Caco-2 (cell line): ENCODE measurements at places on chromosomes 2 and 18.
A peak's percentile ranks its signal among the peaks of the same experiment; 100 is the strongest.

- no peak overlapping the region for H3K27ac ChIP-seq
- H3K4me3 ChIP-seq = no peak overlapping the region
- H3K27me3 ChIP-seq = no peaks in the 10 kb centered on the region
These were observed 70.0 kb upstream of the ATP5MC3 start for GRCh38 chr2:175251425-175252041.

- H3K27me3 ChIP-seq = no peaks in the 10 kb centered on the region
- no peak for DNase-seq
- peak overlapping the region; percentile 33 for H3K27ac ChIP-seq
- peaks cover 42% of the 10 kb centered on the region for H3K4me1 ChIP-seq
- no peak overlapping the region for H3K4me3 ChIP-seq
These were observed 128.2 kb downstream of the KCNH7 start for GRCh38 chr2:162710287-162710890.

DNA sequence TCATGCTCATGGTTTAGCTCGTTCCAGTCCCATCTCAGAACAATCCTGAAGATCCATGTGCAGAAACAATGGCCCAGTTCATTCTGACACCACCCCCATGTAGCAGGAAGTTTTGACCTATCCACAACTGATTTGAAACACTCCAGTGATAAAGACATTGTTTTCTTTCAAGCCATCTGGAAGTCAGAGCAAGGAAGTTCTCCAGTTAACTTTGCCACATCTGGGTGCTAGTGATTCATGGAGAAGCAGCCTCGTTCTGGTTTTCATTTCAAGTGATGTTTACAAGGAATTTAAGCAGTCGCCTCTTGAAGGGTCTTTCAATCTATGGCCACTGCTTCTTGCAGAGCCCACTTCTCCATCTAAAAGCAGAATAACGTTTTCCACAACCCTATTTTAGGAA lies 36.6 kb upstream of the TWIST2 start:
- no peak overlapping the region for H3K27ac ChIP-seq
- H3K4me3 ChIP-seq = no peak overlapping the region
- H3K36me3 ChIP-seq = no peaks in the 10 kb centered on the region
- H3K27me3 ChIP-seq = no peaks in the 10 kb centered on the region
- DNase-seq = no peak
- H3K4me1 ChIP-seq = no peaks in the 10 kb centered on the region

DNA sequence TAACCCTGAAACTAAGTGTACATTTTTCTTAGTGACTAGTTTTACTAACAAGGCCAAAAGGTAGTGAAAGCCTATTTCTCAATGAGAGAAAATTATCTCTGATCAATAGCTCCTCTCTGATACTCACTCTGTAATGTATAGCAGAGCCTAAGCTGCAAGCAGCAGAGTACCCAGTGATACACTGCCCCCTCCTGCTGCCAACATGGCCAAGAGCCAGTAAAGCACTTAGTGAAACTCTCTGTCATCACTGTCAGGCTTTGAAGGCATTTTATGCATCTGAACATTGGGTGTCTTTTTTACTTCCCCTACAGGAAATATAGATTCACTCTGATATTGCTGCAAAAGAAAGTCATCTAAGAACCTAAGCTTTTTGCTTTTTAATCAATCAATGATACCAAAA lies 784.1 kb upstream of the CDH7 start:
- H3K27me3 ChIP-seq = no peaks in the 10 kb centered on the region
- H3K4me3 ChIP-seq = no peak overlapping the region
- H3K27ac ChIP-seq = no peak overlapping the region
- no peaks in the 10 kb centered on the region for H3K36me3 ChIP-seq

GRCh38 chr2:119523952-119524694 lies at the start of gene SCTR:
Gene SCTR, minus strand, starts transcription at chr2:119524483. Its CDS starts 257 bp downstream, at chr2:119524226.
- no peaks in the 10 kb centered on the region for H3K27me3 ChIP-seq
- H3K4me3 ChIP-seq = no peak within 1 kb of the TSS
- H3K36me3 ChIP-seq = no peaks in the 10 kb centered on the region
- H3K4me1 ChIP-seq = peaks cover 19% of the 10 kb centered on the region
- no peak for DNase-seq

DNA sequence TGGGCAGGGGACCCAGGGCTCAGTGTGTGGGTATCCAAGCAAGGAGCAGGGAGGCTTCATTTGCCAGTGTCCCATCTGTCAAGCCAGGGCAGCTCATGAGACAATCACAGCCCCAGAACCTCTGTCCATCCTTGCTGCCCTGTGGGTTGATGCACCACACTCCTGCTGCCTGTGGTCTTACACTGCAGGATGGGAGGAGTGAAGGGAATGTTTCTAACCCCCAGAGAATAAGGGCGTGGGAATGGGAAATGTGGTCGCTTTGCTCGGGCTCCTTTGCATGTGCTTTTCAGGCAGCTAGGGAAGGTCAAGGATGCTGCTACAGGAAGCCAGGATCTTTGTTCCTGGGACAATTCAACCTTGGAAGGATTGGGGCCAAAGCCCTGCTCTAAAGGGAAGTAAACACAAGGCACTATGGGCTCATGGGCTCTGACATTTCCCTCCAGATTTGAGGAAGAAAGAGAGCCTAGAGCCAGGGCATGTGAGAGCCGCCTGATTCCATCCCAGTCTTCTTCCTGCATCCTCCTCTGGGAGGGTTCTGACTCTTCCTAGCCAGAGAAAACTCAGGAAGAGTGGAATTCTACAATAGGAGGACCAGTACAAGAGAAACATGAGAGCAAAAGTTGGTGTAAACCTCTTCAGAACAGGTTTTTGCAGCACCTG lies 18.8 kb upstream of the MAP3K20 start:
- H3K27ac ChIP-seq = no peak overlapping the region
- peaks cover 32% of the 10 kb centered on the region for H3K4me1 ChIP-seq
- no peaks in the 10 kb centered on the region for H3K36me3 ChIP-seq
- H3K27me3 ChIP-seq = no peaks in the 10 kb centered on the region

DNA sequence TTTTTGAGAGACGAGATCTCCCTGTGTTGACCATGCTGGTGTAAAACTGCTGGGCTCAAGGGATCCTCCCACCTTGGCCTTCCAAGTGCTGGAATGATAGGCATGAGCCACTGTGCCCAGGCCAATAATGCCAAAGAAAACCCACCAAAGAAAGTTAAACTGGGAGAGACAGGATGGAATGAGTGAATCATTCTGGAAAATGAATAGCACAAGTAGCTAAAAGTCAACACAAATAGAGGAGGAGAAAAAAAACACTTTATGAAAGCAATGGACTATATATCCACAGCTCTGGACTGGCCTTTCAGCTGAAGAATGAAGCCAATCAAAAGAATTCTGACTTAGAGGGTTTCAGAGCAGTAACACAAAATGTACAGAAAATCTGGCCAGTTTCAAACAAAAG lies 23.9 kb downstream of the IAH1 start:
- H3K4me3 ChIP-seq = no peak overlapping the region
- H3K36me3 ChIP-seq = peaks cover 5% of the 10 kb centered on the region
- DNase-seq = no peak
- no peaks in the 10 kb centered on the region for H3K27me3 ChIP-seq

- H3K27ac ChIP-seq = peak overlapping the region; percentile 75
- no peaks in the 10 kb centered on the region for H3K27me3 ChIP-seq
- H3K4me3 ChIP-seq = no peak overlapping the region
- DNase-seq = no peak
- H3K4me1 ChIP-seq = peaks cover 41% of the 10 kb centered on the region
These were observed 46.5 kb upstream of the ST3GAL5 start for GRCh38 chr2:85935170-85935745.

GRCh38 chr2:157820193-157820592 lies 55.9 kb downstream of the ACVR1 start:
- no peaks in the 10 kb centered on the region for H3K36me3 ChIP-seq
- no peaks in the 10 kb centered on the region for H3K4me1 ChIP-seq
- H3K27ac ChIP-seq = no peak overlapping the region
- H3K4me3 ChIP-seq = no peak overlapping the region
- no peak for DNase-seq

GRCh38 chr2:12970861-12971260 lies 254.1 kb downstream of the TRIB2 start:
- no peak for DNase-seq
- H3K27me3 ChIP-seq = no peaks in the 10 kb centered on the region
- no peaks in the 10 kb centered on the region for H3K36me3 ChIP-seq
- H3K4me1 ChIP-seq = 0 out of 2 replicates have a peak, but pooled peaks cover 4% of the 10 kb centered on the region

GRCh38 chr2:160576054-160576499 lies 82.5 kb upstream of the RBMS1 start:
- no peak for DNase-seq
- H3K27ac ChIP-seq = no peak overlapping the region
- no peaks in the 10 kb centered on the region for H3K36me3 ChIP-seq
- H3K4me1 ChIP-seq = no peaks in the 10 kb centered on the region
- no peaks in the 10 kb centered on the region for H3K27me3 ChIP-seq

- no peaks in the 10 kb centered on the region for H3K4me1 ChIP-seq
- no peak overlapping the region for H3K4me3 ChIP-seq
- no peaks in the 10 kb centered on the region for H3K36me3 ChIP-seq
- H3K27me3 ChIP-seq = no peaks in the 10 kb centered on the region
- DNase-seq = no peak
These were observed 3.9 kb downstream of the CHST10 start for GRCh38 chr2:100413571-100413970.

GRCh38 chr2:69131983-69132675 lies 119.2 kb downstream of the ANTXR1 start:
- no peak for DNase-seq
- no peak overlapping the region for H3K27ac ChIP-seq
- no peak overlapping the region for H3K4me3 ChIP-seq

- no peak for DNase-seq
- H3K27me3 ChIP-seq = no peaks in the 10 kb centered on the region
- H3K27ac ChIP-seq = no peak overlapping the region
- no peak overlapping the region for H3K4me3 ChIP-seq
- no peaks in the 10 kb centered on the region for H3K36me3 ChIP-seq
- H3K4me1 ChIP-seq = no peaks in the 10 kb centered on the region
These were observed 97.6 kb downstream of the LYPD6B start for GRCh38 chr2:149136111-149136510.

- no peaks in the 10 kb centered on the region for H3K36me3 ChIP-seq
- peak; percentile 30 for DNase-seq
- H3K4me1 ChIP-seq = peaks cover 3% of the 10 kb centered on the region; the same call in 1 of the 2 replicates
- no peaks in the 10 kb centered on the region; the same call in none of the 2 replicates for H3K27me3 ChIP-seq
- no peak overlapping the region for H3K27ac ChIP-seq
- no peak overlapping the region for H3K4me3 ChIP-seq
These were observed 46.5 kb downstream of the KCNIP3 start for GRCh38 chr2:95343429-95344214.

- H3K4me1 ChIP-seq = no peaks in the 10 kb centered on the region
- H3K36me3 ChIP-seq = no peaks in the 10 kb centered on the region
- no peak overlapping the region for H3K27ac ChIP-seq
- no peaks in the 10 kb centered on the region for H3K27me3 ChIP-seq
- no peak overlapping the region for H3K4me3 ChIP-seq
These were observed 46.4 kb downstream of the ACKR3 start for GRCh38 chr2:236616031-236616430.

DNA sequence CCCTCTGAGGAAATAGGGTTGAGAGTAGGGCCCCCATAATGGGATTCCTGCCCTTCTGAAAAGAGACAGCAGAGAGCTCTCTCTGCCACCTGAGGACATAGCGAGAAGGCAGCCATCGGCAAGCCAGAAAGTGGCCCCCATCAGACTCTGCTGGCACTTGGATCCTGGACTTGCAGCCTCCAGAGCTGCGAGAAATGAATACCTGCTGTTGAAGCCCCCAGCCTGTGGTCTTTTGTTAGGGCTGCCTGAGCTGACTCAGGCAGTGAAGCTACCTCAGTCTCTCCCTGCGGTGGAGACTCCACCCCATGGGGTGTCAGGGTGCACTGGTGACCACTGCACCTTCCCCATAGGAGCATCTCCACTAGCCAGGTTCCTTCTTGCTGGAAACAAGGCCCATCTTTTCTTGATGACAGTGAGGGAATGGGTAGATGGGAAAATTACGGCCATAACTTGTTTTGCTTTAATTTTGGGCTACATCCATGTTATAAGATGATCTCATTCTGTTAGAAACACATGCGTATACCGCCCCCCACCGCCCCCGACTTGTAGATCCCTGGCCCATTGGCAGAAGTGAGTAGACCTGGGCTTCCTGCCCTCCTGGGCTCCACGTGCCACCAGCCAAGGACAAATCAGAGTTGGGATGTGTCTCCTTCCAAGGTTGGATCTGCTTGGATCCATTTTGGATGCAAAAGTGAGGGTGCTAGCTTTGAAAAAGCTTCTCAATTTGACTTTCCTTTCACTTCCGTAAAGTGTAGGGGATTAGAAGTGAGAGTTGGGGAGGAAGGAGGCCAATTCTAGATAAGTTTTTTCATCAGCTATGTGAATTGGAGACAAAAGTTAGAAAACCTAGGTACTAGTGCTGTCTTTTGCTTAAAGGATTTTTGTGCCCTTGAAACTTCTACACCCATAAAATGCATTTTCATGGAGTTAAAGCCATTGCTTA lies 42.9 kb downstream of the NCK2 start:
- H3K36me3 ChIP-seq = peaks cover 2% of the 10 kb centered on the region
- H3K4me3 ChIP-seq = no peak overlapping the region
- H3K27me3 ChIP-seq = no peaks in the 10 kb centered on the region
- no peak for DNase-seq

DNA sequence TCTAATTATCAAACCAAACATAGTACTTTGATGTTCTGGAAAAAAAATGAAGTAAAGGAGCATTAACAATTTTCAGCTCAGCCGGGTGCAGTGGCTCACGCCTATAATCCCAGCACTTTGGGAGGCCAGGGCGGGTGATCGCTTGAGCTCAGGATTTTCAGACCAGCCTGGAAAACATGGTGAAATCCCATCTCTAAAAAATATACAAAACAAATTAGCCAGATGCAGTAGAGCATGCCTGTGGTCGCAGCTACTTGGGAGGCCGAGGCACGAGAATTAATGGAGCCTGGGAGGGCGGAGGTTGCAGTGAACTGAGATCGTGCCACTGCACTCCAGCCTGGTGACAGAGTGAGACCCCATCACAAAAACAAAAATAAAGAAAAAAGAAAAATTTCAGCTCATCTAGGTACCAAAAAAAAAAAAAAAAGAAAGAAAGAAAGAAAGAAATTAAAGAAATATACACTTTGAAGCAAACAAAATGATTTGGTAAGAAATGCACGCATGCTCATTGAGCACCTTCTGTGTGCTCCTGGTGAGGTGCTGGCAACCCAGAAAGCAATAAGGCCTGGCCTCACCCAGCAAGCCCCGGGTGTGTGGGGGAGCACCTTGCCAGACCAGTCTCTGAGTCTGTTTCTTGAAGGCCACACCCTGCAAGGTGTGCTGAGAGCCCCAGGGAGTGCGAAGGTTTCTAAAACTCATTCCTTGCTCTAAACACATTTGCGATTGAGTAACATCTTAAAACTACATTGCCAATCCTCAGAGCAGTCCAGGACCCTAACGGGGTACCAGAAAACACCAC lies 133.5 kb downstream of the TFCP2L1 start:
- no peaks in the 10 kb centered on the region for H3K4me1 ChIP-seq
- DNase-seq = peak; percentile 60
- H3K27ac ChIP-seq = no peak overlapping the region
- H3K36me3 ChIP-seq = no peaks in the 10 kb centered on the region
- H3K4me3 ChIP-seq = no peak overlapping the region

DNA sequence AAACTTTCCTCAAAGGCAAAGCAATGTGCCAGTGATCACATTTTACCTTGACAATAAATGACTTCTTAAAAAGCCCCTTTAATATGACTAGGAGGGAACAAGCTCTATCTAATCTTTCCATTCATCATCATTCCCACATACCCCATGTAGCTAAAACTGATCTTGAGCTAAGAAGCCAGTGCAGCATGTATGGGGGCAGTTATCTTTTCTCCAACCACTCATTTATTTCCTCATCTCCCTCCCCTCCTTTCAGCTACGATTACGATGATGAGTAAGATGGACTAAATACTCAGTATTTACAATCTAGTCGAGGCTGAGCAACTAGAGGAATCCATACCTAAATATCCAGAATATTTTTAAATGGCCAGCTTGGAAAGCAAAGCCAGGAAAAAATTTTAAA lies 35.5 kb downstream of the PNO1 start:
- H3K27me3 ChIP-seq = no peaks in the 10 kb centered on the region
- no peaks in the 10 kb centered on the region for H3K36me3 ChIP-seq
- H3K4me3 ChIP-seq = no peak overlapping the region
- no peak overlapping the region for H3K27ac ChIP-seq
- H3K4me1 ChIP-seq = no peaks in the 10 kb centered on the region
